ENCODE measurements at places on chromosomes 5 and 9.

DNA sequence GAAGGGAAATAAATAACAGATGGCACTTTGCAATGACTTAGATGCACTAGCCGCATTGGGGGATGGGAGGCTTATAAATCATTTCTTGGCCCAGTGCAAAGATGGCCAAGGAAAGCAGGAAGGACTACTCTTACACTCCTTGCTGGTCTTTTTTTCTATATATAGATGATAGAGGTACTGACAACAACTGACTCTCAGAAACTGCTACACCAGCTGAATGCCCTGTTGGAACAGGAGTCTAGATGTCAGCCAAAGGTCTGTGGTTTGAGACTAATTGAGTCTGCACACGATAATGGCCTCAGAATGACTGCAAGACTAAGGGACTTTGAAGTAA is 1.7 kb downstream of the CCNG1 start:
- no peak for DNase-seq

GRCh38 chr9:99176527-99177013 is 45.2 kb downstream of the ALG2 start:
- DNase-seq = no peak

DNA sequence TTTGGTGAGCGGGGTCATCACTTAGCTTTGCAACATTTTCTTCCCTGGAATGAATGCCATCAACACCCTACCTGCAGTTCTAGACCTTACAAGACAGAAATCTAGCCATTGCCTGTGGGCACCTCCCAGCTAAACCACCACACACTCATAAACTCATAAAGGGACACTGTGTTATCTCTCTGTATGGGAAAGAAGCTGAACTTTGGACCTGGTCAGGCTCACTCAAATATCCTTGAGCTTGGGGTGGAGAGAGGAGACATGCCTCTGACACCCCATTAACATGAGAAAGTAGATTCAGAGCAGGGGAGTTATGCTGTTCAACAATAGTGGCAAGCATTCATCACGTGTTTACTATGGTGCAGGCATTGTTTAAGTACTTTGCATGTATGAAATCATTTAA is 205.6 kb downstream of the ZNF462 start:
- DNase-seq = no peak

GRCh38 chr5:138755084-138755748 is 2.0 kb downstream of the CTNNA1 start:
- DNase-seq = no peak

GRCh38 chr5:138391859-138392386 is 39.4 kb downstream of the KDM3B start:
- DNase-seq = no peak

- DNase-seq = no peak
Measured at GRCh38 chr5:176381423-176381822, 7.0 kb downstream of the NOP16 start.

- no peak for DNase-seq
Measured at GRCh38 chr5:114252226-114252625, 109.6 kb upstream of the KCNN2 start.

GRCh38 chr5:93681432-93681831 is 60.0 kb downstream of the POU5F2 start:
- DNase-seq = no peak

DNA sequence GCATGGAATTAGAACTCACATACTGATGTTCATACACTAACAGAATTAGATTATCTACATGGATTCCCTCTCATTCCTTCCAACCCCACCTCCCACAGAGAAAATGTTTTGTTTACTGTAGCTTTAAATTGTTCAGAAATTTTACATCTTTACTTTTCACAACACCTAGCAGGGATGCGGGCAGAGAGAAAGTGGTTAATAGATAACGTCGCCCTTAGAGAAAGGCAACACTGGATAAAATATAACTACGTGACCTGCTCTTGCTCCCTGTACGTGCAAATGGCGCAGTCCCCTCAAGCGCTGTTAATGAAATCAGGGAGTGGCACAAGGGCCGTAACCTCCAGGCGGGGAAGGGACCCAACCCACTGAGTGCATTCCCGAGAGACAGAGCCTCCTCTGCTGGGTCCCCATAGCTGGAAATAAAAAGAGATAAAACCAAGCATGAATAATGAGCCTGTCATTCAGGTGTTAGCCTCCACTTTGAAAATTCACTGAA is 125.3 kb upstream of the DAPK1 start:
- no peak for DNase-seq

GRCh38 chr5:137366526-137366925 is 132.6 kb downstream of the SPOCK1 start:
- no peak for DNase-seq

DNA sequence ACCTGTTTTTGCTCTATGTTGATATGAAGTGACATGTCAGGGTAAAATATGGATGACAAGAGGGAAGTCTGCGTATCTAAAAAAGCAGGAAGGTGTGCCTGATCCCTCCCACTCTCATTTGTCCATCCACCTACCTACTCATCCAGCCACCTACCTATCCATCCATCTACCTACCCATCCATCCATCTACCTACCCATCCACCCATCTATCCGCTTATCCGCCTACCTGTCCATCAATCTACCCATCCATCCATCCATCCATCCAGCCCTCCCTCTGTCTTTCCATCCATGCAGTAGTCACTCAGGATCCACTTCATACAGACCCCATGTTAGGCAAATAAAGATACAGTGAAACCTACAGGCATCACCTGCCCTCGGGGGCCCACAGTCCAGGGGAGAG is 32.4 kb downstream of the LMX1B start:
- no peak for DNase-seq

- DNase-seq = no peak
Measured at GRCh38 chr9:124210697-124211096, 47.1 kb upstream of the NEK6 start.

DNA sequence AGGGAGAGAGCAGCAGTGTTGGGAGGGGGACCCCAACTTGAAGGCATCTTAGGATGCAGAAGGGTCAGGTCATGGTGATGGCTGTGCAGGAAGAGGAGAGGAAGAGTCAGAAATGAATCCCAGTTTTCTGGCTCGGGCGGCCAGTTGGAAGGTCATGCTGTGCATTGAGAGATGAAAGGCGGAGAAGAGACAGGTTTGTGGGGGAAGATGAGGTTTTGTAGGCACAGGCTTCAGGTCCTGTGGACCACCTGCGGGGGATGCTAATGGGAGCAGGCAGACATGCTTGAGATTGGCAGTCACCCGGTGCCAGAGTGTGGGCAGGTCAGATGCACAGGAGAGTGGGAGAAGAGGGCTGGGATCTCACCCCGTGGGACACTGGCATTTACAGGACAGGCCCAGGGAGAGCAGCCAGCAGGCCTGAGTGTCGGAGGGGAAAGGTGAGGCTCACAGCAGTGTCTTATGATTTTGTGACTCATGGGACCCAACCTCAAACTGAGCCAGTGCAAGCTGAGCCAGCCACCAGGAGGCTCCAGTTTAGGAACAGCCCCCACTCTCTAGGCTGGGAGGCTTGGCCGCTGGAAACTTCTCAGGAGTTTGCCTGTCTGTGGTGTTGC is 17.5 kb downstream of the STXBP1 start:
- DNase-seq = no peak

GRCh38 chr5:149113669-149114068 is 27.6 kb upstream of the ABLIM3 start:
- no peak for DNase-seq

DNA sequence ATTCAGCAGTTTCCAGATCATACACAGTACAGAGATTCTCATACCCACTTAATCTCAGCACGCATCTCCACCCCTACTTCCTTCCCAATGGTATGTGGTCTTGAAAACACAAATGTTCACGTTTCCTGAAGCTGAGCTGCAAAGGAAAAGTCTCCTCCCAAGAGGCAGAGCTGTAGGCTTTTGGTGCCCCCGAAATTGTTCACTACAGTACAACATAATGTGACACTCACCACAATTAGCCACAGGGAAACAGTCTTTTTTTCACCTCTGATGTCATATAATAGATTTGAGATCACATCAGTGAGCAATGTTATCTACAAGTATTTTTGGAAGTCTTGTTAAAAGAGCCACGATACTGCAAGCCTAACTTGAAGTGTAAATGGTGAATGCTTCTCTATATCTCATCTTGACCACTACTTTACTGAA is 40.2 kb downstream of the NFIB start:
- DNase-seq = no peak

- no peak for DNase-seq
Measured at GRCh38 chr9:38713426-38713825, 6.5 kb downstream of the FAM240B start.

- no peak for DNase-seq
Measured at GRCh38 chr5:141822144-141822543, 56.1 kb downstream of the PCDH1 start.

DNA sequence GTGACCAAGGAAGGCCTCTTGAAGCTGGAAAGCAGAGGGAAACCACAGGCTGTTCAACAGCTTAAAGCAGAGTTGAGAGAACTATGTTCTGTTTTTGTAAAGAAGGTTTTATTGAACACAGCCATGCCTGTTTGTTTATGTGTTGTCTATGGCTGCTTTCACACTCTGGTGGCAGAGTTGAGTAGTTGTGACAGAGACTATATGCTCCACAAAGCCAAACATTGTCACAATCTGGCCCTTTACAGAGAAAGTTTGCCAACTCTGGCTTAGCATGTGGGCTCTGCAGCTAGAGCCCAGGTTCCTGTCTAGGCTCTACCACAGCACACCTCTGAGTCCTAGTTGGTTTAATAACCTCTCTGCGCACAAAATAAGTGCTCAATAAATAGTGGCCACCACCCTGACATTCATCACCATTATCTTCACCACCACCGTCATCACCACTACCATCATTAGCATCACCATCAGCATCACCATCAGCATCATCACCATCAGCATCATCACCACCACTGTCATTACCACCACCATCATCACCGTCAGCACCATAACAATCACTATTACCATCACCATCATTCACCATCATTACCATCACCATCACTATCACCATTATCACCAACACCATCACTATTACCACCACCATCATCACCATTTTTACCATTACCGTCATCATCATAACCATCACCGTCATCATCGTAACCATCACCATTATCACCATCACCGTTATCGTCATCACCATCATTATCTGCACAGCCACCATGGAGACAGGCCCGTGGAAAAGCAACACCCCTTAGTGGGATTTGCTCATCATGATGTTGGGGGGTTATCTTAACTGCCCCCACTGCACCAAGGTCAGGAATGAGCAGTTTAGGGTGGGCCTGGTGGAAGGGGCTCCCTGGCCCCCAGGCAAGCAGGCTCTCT is 18.3 kb downstream of the AKNA start:
- DNase-seq = no peak

DNA sequence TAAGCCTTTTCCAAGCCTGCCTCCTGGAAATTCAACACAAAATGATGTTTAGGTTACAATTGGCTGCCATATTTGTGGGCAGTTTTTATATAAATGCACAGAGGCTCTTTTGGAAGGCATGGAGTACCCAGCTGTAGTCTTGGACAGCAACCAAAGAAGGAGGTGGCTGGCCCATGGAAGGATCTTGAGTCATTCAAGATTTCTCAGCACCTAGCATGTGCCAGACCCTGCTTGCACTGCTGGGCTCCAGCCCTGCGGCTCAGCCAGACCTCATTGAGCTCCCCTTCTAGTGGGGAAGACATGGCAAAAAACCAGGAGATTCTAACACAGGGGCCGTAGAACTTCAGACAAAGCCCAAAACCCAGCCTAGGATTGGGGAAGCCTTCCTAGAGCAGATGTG is 22.1 kb downstream of the JADE2 start:
- no peak for DNase-seq

DNA sequence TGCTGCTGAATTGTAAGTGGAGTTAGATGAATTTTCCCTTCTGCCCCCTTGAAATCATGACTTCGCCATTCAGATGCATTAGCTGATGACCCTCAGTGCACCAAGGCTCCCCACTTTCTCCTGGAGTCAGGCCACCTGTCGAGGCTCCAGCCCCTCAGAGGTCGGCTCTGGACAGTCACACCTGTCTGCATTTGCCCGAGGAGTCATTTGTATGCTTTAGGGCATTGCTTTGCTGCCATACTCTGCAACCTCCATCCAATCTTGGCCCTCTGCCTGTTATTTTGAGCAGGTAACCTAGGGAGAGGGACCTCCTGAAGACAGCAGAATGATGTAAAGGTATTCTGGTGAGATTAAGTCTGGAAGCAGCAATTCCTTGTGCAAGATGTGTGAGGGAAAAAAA is 144.8 kb downstream of the MACROH2A1 start:
- no peak for DNase-seq

GRCh38 chr9:88974641-88975040 is 16.6 kb upstream of the S1PR3 start:
- no peak for DNase-seq

DNA sequence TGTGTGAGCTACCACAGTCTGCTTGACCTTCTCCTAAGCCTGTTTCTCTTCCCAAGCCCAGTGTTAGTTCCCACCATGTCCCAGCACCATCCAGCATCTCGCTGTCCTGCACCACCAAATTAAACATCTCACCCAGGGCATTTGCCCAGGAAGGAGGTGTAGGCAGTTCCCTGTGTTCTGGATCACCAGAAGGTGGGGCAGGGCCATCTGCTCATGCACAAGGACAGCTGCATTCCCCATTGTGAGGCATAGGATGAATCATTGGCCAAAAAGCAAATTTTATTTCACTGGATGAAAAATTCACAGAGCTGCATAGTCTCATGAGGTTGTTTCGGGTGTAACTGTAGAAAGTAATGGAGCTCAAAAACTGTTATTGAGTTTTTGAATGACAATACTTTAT is 89.5 kb upstream of the GRIA1 start:
- DNase-seq = no peak

DNA sequence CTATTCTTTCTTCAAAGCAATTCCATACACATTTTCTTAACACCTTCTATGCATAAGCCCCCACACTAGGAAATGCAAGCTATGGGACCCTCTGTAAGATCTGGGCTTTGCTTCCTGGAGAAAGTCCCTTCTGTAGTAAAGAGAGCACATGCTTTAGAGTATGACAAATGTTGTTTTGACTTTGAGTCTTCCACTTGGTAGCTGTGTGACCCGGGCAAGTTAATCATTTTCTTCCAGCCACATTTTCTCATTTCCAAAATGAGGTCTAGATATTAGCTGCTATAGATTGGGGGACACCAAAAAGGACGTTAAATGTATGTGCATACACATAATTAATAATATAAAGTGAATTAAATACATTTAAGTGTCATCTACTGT is 334.0 kb downstream of the NFIB start:
- DNase-seq = no peak

- no peak for DNase-seq
Measured at GRCh38 chr5:105677291-105677690, 1993.4 kb downstream of the EFNA5 start.

GRCh38 chr9:38652486-38652885 is 32.1 kb upstream of the ANKRD18A start:
- no peak for DNase-seq

DNA sequence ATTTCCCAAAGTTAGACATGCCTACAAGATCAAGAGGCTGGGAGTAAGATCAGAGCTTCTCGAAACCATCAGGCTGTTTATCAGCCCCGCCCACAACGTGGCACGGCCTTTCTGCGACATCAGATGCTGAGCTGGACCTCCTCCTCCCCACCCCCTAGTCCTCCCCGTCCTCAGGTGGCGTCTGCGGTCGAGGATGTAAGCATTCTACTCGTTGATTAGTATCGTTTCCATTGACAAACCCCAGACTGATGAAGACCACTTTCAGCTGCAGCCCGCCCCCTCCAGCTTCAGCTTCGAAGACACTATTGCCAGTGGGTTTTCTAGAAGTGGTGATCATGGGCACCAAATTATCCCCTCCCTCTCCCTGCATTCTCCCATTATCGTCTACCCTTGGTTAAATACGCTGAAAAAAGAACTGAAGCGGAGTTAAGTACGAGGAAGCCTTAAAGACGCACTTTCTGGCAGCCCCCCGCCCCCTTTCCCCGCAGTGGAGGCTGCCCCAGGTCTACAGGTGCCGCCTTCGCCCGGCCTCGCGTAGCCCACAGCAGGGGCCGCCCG is 1.1 kb downstream of the PPIC start:
- DNase-seq = no peak

GRCh38 chr5:36273809-36274526 is 27.7 kb downstream of the RANBP3L start:
- no peak for DNase-seq

Data from activated CD8-positive, alpha-beta memory T cell treated with anti-CD3 and anti-CD28 coated beads for 1 hour (primary cell).